CD4-positive, alpha-beta T cell treated with Interleukin-2 at 100 ng/mL for 4 hours (primary cell): ENCODE measurements at places on chromosomes 1 and 21.

DNA sequence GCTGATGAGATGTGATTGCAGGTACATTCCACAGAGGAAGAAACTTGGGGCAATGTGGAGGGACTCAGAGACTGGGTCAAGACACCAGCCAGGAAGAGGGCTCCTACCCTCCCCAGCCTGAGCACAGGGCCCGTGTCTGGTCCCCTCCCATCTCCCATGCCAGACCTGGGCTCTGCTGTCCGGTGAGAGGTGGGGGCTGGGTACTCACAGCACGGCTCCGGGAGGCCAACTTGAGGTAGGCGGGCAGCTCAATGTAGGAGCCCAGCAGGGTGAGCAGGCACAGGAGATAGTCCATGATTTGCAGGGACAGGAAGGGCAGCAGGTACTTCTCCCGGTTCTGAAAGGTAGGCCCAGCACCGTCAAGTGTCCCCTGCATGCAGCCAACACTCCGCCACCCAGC lies 16.2 kb upstream of the MATN1 start:
- DNase-seq, result no peak

DNA sequence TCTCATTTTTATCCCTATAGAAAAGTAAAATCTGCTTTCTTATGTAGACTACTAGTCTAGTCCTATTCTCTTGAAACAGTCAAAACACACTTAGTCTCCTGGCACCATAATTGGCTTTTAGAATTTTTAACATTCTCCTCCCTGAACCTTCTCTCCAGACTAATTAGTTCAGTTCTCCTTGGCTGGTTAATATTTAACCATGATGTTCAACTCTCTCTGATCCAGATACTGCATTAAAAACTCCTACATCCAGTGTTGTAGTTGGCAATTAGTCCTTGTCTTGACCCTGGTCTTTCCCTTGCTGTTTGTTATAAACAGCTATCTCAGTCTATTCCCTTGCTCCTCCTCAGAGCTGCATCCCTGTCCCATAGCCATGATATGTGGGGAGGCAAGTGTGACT lies 422.9 kb upstream of the BEND5 start:
- no peak for DNase-seq

GRCh38 chr1:186806477-186806876 lies 22.3 kb upstream of the PLA2G4A start:
- no peak for DNase-seq

DNA sequence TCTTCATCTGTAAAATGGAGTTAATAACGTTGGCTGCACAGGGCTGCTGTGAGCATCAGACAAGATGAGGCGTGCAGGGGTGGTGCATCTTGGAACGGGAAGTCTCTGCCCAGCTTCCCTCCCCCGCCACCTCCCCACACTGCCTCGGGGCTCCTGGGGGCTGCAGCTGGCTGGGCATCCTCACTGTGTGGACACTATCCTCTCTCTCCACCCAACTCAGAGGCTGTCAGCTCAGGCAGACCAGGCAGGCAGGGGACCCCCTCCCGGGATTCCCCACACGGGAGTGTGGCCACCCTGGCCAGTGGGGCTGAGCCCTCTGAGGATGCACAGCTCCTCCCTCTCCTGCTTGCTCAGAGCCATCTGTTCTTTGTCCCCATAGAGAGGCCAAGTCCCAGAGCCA lies 122.7 kb downstream of the CCDC185 start:
- no peak for DNase-seq

- no peak for DNase-seq
These were observed 76.2 kb upstream of the TLR5 start for GRCh38 chr1:223219318-223219635.

- DNase-seq, result no peak
These were observed 254.8 kb downstream of the OLFM3 start for GRCh38 chr1:101741910-101742309.

- no peak for DNase-seq
These were observed 34.5 kb upstream of the DIPK1A start for GRCh38 chr1:92995441-92996430.

- DNase-seq, result no peak
These were observed 42.7 kb downstream of the SGIP1 start for GRCh38 chr1:66576645-66577044.

DNA sequence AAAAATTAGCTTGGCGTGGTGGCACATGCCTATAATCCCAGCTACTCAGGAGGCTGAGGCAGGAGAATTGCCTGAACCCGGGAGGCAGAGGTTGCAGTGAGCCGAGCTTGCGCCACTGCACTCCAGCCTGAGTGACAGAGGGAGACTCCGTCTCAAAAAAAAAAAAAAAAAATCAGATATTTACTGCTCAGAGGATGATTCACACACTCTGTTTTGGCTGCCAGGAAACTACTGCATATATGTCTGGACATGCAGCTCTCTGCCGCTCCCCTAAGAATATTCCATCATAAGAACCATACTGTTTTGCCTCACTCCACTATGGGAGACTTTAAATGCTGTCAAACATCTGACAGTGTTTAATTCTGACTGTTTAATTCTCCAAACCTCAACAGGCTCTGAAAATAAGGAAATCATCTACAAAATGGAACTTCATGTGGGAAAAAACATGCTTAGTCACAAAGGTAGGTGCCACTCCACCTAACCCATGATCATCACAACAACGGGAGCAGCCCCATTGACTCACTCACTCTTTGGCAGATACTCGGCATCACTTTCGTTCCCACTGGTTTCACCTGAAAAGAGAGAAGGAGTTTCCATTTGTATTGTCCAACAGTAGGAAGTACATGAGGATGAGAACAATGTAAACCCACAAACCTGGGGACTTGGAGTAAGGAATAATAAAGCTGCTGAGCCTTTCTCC lies 29.3 kb upstream of the BCAS2 start:
- DNase-seq, result no peak

DNA sequence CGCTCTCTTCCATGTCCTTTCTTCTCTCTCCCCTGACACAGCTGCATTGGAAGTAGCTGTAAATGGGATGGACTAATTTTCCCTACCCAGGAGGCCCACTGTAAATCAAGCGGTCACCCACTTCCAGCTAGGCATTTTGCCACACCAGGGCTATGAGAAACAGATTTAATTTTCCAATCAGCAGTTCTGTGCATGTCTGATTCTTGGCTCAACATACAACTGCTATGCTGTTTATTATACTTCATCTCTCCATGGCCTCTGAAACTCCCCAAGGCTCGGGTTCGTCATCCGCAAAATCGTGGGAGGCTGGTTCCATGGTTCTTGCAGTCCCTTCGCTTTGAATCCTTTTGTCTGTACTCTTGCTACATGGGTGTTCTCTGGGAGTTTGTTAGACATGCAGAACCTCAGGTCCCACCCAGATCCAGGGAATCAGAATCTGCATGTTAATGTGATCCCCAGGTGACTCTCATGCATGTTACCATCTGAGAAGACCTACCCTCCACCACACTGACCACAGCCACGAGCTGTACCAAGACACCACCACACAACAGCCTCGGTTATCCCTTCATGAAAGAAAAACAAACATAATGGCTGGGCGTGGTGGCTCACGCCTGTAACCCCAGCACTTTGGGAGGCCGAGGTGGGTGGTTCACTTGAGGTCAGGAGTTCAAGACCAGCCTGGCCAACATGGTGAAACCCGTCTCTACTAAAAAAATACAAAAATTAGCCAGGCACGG lies 190.5 kb downstream of the GABPA start:
- no peak for DNase-seq

GRCh38 chr1:84939151-84939550 lies 46.1 kb upstream of the LPAR3 start:
- DNase-seq, result no peak

- no peak for DNase-seq
These were observed 7.6 kb upstream of the RAP1A start for GRCh38 chr1:111611986-111612385.

DNA sequence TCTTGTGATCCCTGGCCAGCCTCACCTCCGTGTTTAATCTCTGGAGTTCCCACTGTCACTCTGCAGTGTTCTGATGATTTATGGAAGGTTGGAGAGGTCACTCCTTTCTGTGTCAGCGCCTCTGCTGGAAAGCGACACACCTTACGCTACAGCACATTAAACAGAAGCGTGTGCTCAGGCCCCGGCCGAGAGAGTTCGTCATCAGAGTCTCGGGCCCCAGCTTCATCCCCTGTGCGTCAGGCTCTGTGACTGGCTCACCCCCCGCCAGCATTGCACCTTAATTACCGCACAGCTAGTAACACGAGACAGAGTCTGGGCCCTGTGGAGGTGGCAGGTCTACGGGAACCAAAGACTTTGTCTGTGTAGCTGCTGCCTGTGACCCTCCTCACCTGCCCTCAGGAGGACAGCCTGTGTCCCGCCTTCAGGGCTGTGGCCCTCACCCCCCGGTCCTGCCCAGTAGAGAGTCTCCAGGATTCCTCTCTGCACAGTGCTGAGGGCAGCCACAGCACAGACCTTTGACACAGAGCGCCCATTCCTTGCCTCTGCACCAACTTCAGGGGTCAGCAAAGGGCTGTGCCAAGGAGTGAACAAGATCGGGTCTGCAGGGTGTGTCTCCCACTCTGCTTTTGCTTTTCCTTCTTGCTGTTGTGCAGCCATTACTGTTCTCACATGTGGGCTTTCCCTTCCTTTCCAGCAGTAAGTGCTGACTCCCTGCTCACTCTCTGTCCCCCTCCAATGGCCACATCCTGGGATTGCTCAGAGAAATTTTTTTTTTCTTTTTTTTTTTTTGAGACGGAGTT lies 157.6 kb downstream of the PGBD5 start:
- DNase-seq, result no peak
